ENCODE measurements at places on chromosomes 1 and 21. TPM values are rescaled to one million over a fixed set of nuclear protein-coding genes. Genes with fewer than 3 reads are reported as not detected.
A peak's percentile ranks its signal among the peaks of the same experiment; 100 is the strongest.

DNA sequence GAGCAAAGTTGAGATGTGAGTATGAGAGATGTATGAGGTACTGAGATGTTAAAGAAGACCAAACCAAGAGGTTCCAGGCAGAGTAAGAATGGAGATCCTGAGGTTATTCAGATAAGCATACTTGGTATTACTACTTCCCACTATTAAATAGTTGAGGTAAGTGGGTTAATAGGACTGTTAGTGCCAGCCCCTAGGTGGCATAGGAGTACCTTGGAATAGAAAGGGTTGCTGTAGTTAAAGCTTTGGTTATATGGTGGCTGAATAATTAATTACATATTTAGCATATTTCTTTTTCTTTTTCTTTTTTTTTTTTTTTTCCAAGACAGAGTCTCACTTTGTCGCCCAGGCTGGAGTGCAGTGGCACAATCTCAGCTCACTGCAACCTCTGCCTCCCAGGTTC is 397.9 kb upstream of the TMPRSS15 start:
- H3K27ac ChIP-seq = no peak overlapping the region
- H3K27me3 ChIP-seq = no peaks in the 10 kb centered on the region
- no peak for DNase-seq
- H3K4me1 ChIP-seq = no peaks in the 10 kb centered on the region
- H3K4me3 ChIP-seq = no peak overlapping the region

GRCh38 chr1:60875138-60875537 is 207.2 kb upstream of the NFIA start:
- no peaks in the 10 kb centered on the region for H3K4me1 ChIP-seq
- H3K4me3 ChIP-seq = no peak overlapping the region
- no peak overlapping the region for H3K27ac ChIP-seq
- DNase-seq = no peak
- peaks cover 11% of the 10 kb centered on the region for H3K27me3 ChIP-seq

DNA sequence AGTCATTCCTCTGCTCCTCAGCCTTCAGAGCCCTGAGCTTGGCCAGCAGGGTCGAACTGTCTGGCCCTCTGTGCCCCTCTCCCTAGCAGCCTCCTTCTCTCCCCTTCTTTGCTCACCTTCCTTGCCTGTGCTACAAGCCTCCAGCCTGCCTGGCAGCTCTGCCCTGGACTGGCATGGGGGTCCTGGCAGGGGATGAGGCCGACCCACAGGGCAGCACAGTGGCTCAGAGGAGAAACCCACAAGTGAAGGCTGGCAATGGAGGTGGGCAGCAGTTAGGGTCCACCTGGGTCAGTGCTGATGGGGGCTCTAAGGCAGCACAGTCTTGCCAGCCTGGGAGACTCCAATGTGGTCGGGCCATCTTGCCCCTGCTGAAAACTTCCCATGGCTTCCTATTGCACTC is 274.2 kb downstream of the GRIK3 start:
- no peaks in the 10 kb centered on the region for H3K4me1 ChIP-seq
- DNase-seq = no peak
- no peak overlapping the region for H3K4me3 ChIP-seq
- H3K27ac ChIP-seq = no peak overlapping the region
- H3K27me3 ChIP-seq = peaks cover 2% of the 10 kb centered on the region

GRCh38 chr1:20339811-20340457 is 49.3 kb downstream of the VWA5B1 start:
- no peak for DNase-seq
- H3K27ac ChIP-seq = no peak overlapping the region
- H3K4me3 ChIP-seq = no peak overlapping the region
- H3K36me3 ChIP-seq = no peaks in the 10 kb centered on the region
- peaks cover 2% of the 10 kb centered on the region for H3K4me1 ChIP-seq

DNA sequence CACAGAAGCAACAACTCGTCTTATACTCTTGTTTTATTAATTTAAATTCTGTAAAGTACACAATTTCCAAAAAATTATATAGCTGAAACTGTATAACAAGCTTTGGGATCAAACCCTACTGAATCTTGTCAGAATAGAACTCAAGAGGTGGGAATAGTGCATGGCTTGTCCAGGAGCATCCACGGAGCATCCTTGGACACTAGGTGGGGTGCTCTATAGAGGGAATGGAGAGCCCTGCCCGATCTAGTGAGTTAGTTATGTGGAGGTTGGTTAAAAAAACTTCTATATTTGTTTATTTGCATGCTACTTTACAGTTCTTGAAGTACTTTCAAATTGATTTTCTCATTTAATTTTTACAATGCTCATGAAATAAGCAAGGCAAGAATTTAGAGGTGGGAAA is 28.3 kb downstream of the ROR1 start:
- no peak overlapping the region for H3K27ac ChIP-seq
- no peaks in the 10 kb centered on the region for H3K4me1 ChIP-seq
- no peak for DNase-seq
- no peak overlapping the region for H3K4me3 ChIP-seq
- H3K36me3 ChIP-seq = no peaks in the 10 kb centered on the region

DNA sequence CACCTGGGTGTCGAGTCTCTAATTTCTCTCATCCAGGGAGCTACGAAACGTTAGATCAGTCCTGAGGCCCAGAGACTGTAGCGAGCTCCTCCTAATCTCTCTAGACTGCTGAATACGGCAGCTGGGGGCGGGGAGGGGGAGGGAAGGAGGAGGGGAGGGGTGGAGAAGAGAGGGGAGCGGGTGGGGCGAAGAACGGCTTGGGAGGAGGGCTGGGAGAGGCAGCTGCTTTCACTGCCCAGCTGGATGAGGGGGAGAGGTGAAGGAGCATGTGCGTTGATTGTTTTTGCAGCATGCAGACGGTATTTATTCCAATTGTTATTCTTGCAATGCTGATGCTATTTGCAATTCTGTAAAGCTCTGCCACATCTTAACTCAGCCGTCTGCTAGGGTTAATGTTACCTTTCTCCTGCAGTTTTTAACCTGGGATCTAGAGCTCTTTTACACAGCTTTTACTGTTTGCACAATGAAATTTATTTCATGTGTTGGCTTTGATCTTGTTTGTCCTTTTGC is 790 bp downstream of the DNAJC6 start:
- H3K4me1 ChIP-seq = peaks cover 3% of the 10 kb centered on the region
- no peaks in the 10 kb centered on the region for H3K36me3 ChIP-seq
- no peak for DNase-seq
- H3K27me3 ChIP-seq = peaks cover 35% of the 10 kb centered on the region
- H3K4me3 ChIP-seq = no peak overlapping the region

GRCh38 chr1:5379176-5379759 is 613.0 kb downstream of the NPHP4 start:
- no peaks in the 10 kb centered on the region for H3K27me3 ChIP-seq
- H3K36me3 ChIP-seq = no peaks in the 10 kb centered on the region
- no peak for DNase-seq
- no peak overlapping the region for H3K4me3 ChIP-seq

GRCh38 chr1:3274972-3275371 is 179.5 kb upstream of the ARHGEF16 start:
- H3K4me3 ChIP-seq = no peak overlapping the region
- no peaks in the 10 kb centered on the region for H3K4me1 ChIP-seq
- H3K27ac ChIP-seq = no peak overlapping the region
- DNase-seq = no peak
- no peaks in the 10 kb centered on the region for H3K27me3 ChIP-seq

- DNase-seq = no peak
- peaks cover 22% of the 10 kb centered on the region for H3K27me3 ChIP-seq
- H3K36me3 ChIP-seq = no peaks in the 10 kb centered on the region
- no peak overlapping the region for H3K27ac ChIP-seq
Measured at GRCh38 chr21:44727757-44728156, 16.4 kb upstream of the TSPEAR start.

GRCh38 chr1:94646786-94647555 is 105.4 kb upstream of the F3 start:
- no peak overlapping the region for H3K4me3 ChIP-seq
- H3K36me3 ChIP-seq = no peaks in the 10 kb centered on the region
- H3K27ac ChIP-seq = no peak overlapping the region
- no peak for DNase-seq

- peaks cover 39% of the 10 kb centered on the region for H3K4me1 ChIP-seq
- H3K27ac ChIP-seq = no peak overlapping the region
- peaks cover 48% of the 10 kb centered on the region for H3K36me3 ChIP-seq
- DNase-seq = peak; percentile 70
- no peaks in the 10 kb centered on the region for H3K27me3 ChIP-seq
Measured at GRCh38 chr1:27416387-27417111, 24.1 kb downstream of the GPR3 start.

DNA sequence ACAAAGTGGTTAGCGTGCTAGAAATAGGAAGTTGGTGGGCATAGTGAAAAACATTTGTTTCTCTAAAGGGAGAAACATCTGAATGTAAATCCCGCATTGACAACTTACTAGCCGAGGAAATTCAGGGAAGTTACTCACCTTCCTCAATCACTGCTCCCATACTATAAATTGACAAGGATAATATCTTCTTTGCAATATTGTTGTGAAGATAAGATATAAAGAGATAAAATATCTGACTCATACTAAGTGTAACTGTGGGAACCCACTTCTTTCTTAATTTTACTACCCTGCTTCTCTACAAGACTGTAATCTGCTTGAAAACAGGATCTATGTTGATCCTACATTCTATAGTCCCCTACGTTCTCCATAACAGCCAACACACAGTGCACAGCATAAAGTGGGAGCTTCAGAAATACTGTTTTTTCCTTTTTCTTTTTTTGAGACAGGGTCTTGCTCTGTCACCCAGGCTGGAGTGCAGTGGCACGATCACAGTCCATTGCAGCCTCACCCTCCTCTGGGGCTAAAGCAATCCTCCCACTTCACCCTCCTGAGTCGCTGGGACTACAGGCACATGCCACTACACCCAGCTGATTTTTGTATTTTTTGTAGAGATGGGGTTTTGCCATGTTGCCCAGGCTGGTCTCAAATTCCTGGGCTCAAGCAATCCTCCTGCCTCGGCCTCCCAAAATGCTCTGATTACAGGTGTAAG is 57.4 kb upstream of the C1orf21 start:
- H3K27me3 ChIP-seq = peaks cover 16% of the 10 kb centered on the region
- no peak overlapping the region for H3K27ac ChIP-seq
- no peaks in the 10 kb centered on the region for H3K36me3 ChIP-seq
- no peak for DNase-seq

GRCh38 chr1:186438567-186438966 is 22.3 kb downstream of the PDC start:
- no peak overlapping the region for H3K4me3 ChIP-seq
- no peak for DNase-seq

GRCh38 chr1:227774821-227775661 is 39.8 kb downstream of the SNAP47 start:
- DNase-seq = no peak
- H3K4me1 ChIP-seq = peaks cover 15% of the 10 kb centered on the region
- H3K4me3 ChIP-seq = no peak overlapping the region
- H3K36me3 ChIP-seq = peaks cover 7% of the 10 kb centered on the region
- no peaks in the 10 kb centered on the region for H3K27me3 ChIP-seq

DNA sequence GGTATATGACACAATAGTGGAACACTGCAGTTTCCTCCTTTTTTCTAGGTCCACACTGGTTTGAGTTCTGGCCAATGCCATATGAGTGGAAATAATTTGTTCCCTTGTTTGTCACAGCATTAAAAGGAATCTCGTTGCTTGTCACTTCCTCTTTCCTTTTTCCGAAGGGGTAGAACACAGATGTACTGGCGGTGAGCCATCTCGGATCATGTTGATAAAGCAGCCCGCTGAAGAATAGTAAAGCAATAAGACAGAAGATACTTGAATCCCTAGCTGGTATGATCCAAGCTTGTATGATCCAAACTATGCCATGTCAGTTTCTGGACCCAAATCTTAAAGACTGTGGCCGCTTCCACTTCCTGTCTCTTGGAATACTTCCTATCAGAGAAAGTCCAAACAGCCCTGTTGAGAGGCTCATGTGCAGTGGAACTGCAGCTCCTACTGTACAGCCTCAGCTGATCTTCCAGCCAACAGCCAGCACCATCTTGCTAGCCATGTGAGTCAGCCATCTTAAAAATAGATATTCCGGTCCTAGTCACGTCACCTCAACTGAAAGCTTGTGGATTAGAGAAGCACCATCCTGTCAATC is 40.3 kb downstream of the CFHR5 start:
- no peak overlapping the region for H3K4me3 ChIP-seq
- H3K27ac ChIP-seq = no peak overlapping the region

GRCh38 chr21:39005502-39005787 is 177.8 kb downstream of the PSMG1 start:
- no peak overlapping the region for H3K27ac ChIP-seq
- peaks cover 14% of the 10 kb centered on the region for H3K4me1 ChIP-seq
- no peak for DNase-seq

- H3K4me3 ChIP-seq = no peak overlapping the region
- H3K27ac ChIP-seq = no peak overlapping the region
- H3K27me3 ChIP-seq = no peaks in the 10 kb centered on the region
- H3K36me3 ChIP-seq = peaks cover 54% of the 10 kb centered on the region
Measured at GRCh38 chr1:41582851-41583657, 98.6 kb upstream of the EDN2 start.

The TCHHL1 gene
- total RNA-seq = not detected

The TMPRSS15 gene
- total RNA-seq = not detected

The TFF3 gene
- total RNA-seq = not detected

The AKR7A3 gene
- total RNA-seq = 0.80 TPM

The NPL gene
- 3.8 TPM for total RNA-seq

The RNF186 gene
- not detected for total RNA-seq

The CZIB gene
- 34.0 TPM for total RNA-seq

The CRP gene
- total RNA-seq = not detected
